ENCODE measurements at places on chromosomes 16 and 17.

GRCh38 chr16:83995754-83996153, 27.7 kb downstream of the NECAB2 start:
- peak; percentile 40 for DNase-seq

GRCh38 chr16:58638148-58639036, 8.8 kb upstream of the CNOT1 start:
- peak; percentile 92 for DNase-seq

GRCh38 chr17:75894049-75894733, 2.6 kb downstream of the TRIM65 start:
- DNase-seq: no peak

DNA sequence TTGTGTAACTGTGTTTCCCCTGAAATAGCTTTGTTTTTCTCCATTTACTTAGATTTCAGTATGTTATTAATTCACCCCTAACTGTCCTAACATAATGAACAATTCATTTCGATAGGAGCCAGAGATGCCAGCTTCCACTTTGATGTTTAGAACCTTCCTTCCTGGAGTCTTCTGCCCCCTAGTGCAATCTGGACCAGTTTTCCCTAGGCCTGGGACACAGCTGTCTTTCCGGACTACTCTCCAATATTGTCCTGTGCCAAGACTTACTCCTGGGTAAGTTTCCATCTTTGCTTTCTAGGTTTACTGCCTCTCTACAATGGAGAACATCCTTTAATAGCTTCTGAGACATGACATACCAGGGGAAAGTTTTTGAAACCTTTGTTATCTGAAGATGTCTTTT, 12.8 kb downstream of the RECQL5 start:
- DNase-seq: no peak

GRCh38 chr16:84827131-84827574, 7.4 kb downstream of the CRISPLD2 start:
- DNase-seq: peak; percentile 45

GRCh38 chr17:45149037-45149668, 878 bp downstream of the HEXIM1 start:
- DNase-seq: peak; percentile 77

- no peak for DNase-seq
These were observed 51.4 kb downstream of the RAP1GAP2 start for GRCh38 chr17:2847381-2848333.

DNA sequence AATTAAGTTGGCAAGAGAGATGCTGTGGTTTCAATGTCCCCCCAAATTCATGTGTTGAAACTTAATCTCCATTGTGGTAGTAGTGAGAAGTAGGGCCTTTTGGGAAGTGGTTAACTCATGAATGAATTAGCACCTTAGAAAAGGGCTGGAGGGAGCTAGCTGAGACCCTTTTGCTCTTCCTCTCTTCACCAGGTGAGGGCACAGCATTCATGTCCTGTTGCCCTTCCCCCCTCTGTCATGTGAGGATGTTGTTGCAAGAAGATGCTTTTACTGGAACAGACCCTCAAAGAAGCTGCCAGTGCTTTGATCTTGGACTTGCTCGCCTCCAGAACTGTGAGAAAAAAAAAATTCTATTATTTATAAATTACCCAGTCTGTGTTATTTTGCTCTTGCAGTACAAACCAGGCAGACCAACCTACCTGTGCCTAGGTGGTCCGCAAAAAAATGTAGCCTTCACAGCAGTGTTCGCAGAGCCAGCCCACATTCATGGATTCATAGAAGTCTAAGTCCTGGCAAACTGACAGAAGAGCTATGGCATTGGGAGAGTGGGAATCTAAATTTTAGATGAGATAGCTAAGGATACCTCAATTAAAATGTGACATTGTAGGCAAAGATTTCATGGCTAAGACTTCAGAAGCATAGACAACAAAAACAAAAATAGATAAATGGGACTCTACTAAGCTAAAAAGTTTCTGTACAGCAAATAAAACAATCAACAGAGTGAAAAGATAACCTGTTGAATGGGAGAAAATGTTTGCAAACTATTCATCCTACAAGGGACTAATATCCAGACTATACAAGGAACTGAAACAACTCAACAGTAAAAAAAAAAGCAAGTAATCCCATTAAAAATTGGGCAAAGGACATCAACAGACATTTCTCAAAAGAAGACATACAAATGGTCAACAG, 32.0 kb upstream of the ABCA5 start:
- no peak for DNase-seq

DNA sequence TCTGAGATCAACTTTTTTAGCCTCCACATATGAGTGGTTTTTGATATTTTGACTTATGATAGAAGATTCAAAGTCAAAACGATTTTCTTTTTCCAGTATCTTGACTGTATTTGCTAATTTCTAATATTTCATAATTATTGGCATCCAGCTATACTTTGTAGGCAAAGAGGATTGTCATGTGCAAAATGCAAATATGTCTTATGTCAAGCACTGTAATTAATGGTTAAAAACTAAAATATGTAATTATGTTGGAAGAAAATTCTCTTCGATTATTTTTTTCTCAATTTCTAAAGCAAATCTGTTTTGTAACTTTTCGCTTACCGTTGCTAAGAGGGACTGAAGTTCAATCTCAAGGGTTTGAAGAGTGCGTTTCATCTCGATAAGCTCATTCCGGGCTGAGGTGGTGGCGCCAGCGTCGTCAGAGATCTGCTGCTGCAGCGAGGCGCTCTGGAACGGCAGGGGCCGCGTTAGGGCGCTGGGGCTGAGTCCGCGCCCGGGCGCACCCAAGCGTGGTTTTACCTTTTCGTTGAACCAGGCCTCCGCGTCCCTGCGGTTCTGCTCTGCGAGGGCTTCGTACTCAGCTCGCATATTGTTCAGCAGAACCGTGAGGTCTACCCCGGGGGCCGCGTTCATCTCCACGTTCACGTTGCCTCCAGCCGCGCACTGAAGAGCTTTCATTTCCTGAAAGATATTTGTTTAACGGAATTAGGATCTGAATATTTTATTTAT, 3.0 kb downstream of the KRT27 start:
- no peak for DNase-seq

DNA sequence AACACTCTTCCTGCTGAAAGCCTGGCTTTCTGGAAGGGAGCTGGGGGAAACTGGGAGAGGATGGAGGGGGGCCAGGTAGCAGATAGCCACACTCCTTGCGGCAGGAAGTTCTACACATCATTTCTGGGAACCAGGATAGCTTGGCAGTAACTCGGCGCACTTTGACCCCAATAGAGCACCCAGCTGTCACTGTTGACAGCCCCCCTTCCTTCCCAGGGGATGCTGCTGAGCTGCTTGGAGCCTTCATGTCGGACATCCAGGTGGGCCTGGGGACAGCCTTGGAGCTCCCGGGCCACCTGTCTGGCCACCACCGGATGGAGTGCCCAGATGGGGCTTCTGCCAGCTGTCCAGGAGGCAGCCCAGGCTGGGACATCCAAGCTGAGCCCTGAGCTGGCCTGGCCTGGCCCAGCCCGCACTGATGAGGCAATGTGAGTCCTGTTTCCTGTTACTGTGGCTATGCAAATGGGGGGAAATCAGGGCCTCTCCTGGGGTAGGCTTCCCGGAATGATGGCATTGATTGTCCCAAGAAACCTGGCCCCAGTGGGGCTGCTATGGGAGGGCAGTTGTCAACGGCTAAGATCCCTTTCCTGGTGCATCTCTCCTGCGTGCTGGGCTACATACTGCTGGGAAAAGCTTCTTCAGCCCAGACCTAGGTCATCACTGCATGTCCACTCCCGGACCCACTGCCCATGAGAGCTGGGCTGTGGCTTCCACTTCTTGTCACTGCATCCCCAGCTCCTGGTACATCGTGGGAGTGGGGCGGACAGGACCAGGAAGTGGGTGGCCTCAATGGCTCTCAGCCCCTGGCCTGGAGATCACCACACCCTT, 50.0 kb downstream of the SOCS1 start:
- peak; percentile 22 for DNase-seq

- peak; percentile 34 for DNase-seq
These were observed 39.8 kb downstream of the USP43 start for GRCh38 chr17:9684955-9685621.

DNA sequence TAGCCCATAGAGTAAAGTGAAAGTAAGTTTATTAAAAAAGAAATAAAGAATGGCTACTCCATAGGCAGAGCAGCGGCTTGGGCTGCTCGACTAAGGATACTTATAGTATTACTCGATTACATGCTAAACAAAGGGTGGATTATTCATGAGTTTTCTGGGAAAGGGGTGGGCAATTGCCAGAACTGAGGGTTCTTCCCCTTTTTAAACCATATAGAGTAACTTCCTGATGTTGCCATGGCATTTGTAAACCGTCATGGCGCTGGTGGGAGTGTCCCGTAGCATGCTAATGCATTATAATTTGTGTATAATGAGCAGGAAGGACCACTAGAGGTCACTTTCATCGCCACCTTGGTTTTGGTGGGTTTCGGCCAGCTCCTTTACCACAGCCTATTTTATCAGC, 13.3 kb upstream of the GAS7 start:
- DNase-seq: no peak

DNA sequence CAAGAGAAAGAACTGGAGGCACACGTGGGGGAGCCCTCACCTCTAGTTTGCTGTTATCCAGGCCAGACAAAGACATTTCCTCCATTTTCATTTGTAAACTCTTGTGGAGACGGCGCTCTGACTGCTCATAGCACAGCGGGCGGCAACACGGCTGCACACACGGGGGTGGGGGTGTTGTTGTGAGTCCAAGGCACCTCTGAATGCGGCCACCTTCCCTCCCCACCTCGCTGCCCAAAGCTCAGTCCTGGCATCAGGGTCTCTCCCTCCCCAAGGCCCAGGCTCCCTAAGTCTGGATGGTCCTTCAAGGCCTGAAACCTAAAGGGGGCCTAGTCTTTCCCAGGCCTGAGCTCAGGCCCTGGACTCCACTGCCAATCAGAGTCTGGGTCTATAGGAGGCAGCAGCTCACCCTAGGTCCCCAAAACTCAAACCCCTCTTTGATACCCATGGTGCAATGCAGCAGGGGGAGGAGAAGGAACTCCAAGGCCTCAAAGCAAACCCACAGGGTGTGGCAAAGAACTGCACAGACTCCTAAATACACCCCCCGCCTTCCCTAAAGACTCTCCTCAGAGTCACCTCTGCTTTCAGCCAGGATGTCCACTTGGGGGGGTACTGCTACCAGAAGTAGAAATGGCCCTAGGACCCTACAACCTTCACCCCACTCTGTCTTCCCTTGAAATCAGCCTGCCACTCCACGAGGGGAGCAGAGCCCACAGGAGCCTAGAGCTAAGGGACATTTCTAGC, 1.5 kb downstream of the ATXN7L3 start:
- peak; percentile 46 for DNase-seq

GRCh38 chr17:19833914-19834313, 33.8 kb downstream of the ULK2 start:
- no peak for DNase-seq

DNA sequence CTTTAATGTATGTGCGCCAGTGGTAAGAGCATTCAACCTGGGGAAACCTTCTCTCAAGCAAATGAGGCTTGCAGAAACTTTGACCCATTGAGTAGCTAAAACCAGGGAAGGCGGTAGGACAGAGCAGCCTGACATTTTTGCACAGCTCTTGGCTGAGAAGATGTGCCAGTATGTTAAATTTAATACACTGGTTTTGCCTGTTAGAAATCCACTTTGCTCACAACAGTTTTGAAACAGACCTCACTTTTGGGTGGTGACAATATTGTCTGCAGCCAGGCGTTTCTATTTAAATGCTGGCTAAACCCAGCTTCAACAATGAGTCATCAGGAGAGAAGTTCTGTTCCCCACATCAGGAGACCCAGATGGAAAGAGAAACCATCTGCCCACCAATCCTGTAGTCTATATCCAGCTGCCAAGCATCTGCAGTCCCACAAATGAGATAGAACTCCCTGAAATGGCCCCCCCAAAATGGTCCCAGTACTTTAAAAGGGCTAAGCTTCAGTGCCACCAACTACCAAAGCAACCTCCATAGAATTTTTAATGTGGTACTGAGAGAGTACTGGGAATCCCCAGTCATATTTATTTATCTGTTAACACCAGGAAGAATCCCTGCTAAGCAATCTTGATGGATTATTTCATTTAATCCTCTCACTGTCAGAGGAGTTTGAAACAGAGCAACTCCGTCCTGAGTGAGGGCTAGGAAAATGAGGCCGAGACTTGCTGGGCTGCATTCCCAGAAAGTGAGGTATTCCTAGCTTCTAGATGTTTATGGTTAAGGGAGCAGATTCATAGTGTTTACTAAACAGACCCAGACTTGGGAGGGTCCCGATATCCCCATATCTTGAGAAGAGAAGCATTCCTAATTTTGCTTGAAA, 29.0 kb upstream of the CLEC3A start:
- peak; percentile 59 for DNase-seq

DNA sequence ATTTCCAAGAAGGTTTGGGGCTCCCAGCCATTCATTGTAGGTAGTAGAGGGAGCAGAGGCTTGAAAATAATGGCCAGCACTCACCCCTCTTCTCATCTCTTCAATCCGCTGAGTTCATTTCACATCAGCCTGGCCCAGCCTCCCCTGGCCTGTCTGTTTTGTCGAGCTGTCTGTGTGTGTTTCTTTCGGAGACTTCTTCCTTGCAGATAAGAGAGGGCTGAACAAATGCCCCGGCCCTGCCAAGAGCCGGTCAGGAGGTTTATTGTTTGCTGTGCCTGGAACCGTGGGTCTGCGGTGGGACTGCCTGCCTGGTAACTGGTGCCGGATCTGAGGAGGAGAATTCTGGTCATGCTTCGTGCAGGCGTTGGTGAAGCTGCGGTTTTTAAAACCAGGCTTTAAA, 3.4 kb downstream of the VPS4A start:
- no peak for DNase-seq

GRCh38 chr17:19726631-19727376, 10.4 kb upstream of the SLC47A2 start:
- no peak for DNase-seq

- DNase-seq: peak; percentile 88
These were observed 35.8 kb downstream of the CPPED1 start for GRCh38 chr16:12767897-12768296.

GRCh38 chr17:7144213-7144612, 29.6 kb upstream of the ASGR2 start:
- no peak for DNase-seq

- DNase-seq: no peak
These were observed 2230.4 kb downstream of the TP53TG3F start for GRCh38 chr16:35689764-35690163.
